SK-MEL-5 (cell line): ENCODE measurements at places on chromosomes 2 and 18.

- DNase-seq = no peak
Observed at GRCh38 chr2:217953531-217953932, 49.3 kb downstream of the TNS1 start.

GRCh38 chr2:171794918-171795317, 99.1 kb downstream of the SLC25A12 start:
- DNase-seq = no peak

DNA sequence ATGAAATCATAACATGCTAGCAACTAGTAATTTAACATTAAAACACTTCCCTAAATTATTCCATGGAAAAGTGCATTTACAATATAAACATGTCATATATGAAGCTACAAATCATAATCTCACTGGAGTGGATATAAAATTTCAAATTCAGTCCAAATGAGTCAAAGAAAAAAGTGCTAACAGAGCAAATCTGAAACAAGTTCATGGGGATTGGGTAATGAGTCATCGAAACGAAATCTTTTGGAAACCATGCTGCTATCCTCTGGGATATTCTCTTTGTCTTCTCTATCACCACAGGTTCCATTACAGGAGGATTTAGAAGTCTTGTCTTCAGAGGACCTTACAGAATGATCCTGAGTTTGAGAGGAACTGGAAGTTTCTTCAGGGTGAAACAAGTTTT, 34.1 kb downstream of the STK17B start:
- no peak for DNase-seq

DNA sequence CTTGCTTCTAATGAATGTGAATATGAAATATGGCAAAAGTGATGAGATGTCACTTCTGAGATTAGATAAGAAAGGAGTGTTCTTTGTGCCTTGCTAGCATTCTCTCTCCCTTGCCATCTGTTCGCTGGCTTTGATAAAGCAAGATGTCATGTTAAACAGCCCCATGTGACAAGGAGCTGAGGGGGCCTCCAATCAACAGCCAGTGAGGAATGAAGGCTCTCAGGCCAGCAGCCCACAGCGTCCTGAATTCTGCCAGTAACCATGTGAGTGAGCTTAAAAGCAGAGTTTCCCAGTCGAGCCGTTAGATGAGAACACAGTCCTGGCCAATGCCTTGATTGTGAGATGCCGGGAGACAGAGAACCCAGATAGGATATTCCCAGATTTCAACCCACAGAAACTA, 198.8 kb downstream of the IRS1 start:
- no peak for DNase-seq

DNA sequence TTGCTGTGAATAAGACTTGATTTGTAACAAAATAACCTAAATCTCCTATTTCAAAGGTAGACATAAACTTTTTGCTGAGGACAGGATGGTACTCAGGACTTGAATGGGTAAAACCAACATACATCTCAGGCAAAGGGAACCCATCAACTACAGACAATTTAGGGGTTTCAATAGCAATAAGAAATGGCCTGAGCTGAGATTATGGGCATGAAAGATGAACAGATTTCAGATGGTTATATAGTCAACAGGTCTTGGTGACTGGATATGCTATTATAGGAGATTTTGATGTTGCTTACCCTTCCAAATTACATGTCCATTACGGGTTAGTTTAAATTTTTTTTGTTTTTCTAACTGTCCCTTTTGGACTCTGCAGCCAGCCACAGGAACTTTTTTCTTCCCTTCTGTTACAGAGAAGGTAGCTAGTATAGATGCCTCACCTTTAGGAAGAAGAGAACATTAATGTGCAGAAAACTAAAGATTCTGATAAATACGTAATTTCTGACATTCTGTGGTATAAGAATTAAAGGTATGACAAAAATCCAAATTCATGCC, 4.6 kb downstream of the RPS27A start:
- DNase-seq = no peak

DNA sequence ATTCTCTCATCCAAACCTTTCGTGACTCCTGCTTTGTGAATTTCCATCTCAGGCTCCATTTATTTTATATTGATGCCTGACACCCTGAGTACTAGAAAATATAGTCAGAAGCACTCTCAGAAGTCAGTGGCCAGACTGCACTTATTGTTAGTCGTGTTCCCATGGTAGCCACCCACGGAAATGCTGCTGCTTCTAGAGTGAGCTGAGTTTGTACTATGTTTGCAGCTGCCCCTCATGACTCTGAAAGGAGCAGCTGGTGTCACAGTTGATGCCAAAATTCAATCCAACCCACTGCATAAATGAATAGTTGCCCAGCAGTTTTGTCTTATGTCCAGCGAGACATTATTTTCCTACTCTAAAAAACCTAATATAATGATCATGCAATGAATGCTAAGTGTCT, 265.2 kb upstream of the SPHKAP start:
- DNase-seq = no peak

DNA sequence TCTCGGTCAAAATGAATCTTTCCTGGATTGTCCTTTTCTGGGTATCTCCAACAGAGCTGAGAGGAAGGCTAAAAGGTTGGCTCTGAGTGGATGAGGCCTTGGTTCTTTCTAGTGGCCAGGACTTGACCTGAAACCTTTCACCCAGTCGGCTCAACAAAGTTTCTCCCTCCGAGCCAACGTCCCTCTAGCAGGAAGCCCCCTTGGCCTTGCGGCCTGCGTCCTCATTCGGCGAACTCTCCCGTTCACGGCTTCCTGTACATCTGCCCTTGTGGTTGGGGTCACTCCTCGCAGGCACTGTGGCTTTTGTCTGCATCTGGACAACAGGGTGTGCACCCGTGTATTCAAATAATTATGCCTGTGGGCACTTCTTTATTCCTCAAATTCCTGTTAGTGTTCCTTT, 9.4 kb upstream of the SIX3 start:
- DNase-seq = no peak

- no peak for DNase-seq
Observed at GRCh38 chr2:240985881-240986786, 12.3 kb upstream of the SNED1 start.

GRCh38 chr2:27771202-27771547, 344 bp upstream of the MRPL33 start:
- no peak for DNase-seq

DNA sequence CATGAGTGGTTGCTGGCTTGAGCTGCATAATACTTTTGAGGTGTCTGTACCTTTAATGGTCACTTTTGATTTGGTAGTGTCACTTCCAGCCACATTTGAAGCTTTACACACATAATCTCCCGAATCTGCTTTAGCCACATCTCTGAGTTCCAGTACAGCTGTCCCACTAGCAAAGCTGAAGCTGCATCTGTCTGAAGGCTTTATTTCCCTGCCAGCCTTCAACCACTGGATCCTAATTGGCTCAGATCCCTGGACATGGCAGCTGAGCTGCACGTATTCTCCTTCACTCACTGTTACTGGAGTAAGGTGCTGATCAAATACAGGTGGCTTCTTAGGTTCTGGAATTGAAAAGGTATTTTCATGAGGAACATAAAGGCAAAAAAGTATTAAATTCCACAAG, 99.7 kb downstream of the TTN start:
- DNase-seq = no peak

- no peak for DNase-seq
Observed at GRCh38 chr2:105104208-105104731, 66.4 kb downstream of the MRPS9 start.

DNA sequence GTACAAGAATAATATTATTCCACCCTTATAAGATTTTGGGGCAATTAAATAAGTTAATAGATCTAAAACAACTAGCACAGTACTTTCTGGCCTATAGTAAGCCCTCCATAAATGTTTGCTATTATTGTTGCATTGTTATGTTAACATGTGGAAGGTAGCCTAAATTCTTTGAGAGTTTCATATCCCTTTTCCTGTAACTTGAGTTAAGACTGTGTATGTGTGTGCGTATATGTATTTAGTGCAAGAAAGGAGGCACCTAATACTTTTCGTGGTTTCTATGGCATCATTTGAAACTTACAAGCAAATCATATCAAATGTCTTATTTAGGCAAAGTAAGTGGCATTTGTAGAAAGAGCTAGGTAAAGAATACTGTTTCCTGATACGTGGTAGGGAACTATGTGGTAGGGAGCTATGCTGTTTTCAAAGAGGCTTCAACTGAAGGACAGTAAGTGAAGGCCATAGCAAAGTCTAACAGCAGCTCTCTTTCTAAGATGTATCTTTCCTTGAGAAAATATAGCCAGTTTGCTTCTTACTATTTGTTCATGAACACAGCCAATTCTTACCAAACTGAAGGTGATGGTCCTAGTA, 36.8 kb upstream of the C2orf74 start:
- no peak for DNase-seq

DNA sequence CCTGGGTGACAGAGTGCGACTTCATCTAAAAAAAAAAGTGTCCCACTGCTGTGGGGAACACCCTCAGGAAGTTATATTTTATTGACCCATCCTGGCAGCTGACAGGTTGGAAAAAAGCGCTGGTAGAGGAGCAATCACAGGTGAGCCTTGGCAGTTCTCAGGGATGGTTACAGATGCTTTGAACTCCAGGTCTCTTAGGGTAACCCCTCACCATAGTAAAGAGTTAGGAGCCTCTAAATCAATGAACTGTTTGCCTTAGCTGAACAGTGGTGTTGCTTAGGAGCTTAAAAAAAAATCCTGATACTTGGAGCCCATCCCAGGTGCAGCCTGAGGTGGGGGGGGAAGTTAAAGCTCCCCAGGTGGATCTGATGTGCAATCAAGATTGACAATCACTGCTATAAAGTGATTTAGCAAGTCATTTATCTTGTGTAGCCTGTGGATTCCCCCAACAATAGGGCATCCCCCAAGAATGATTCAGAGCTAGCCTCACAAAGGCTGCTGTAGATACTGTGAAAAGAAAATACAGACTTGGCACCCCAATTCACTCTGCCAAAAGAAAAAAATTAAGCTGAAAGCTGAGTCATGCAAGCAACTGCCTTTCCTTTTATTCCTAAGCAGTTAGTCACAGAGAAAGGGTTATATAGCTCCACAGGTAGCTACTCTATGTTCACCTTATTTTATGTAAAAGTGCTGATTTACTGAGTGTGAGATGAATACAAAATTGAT, 14.8 kb downstream of the SLC16A14 start:
- no peak for DNase-seq

GRCh38 chr2:224520064-224520463, 65.1 kb downstream of the CUL3 start:
- no peak for DNase-seq

GRCh38 chr2:241844831-241845578, 13.7 kb downstream of the PDCD1 start:
- no peak for DNase-seq

DNA sequence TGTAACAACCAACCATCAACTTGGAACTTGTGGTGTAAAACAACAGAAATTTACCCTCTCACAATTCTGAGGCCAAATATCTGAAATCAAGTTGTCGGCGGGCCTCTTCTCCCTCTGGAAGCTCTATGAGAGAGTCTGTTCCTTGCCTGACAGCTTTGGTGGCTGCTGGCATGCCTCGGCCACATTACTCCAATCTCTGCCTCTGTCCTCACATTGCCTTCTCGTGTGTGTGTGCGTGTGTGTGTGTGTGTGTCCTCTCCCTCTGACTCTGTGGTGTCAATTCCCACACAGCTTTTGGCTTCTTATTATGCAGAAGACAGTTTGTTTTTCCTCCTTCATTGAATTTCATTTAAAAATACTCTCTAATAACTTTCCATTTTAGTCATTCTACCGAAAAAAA, 50.4 kb downstream of the ZDBF2 start:
- no peak for DNase-seq

DNA sequence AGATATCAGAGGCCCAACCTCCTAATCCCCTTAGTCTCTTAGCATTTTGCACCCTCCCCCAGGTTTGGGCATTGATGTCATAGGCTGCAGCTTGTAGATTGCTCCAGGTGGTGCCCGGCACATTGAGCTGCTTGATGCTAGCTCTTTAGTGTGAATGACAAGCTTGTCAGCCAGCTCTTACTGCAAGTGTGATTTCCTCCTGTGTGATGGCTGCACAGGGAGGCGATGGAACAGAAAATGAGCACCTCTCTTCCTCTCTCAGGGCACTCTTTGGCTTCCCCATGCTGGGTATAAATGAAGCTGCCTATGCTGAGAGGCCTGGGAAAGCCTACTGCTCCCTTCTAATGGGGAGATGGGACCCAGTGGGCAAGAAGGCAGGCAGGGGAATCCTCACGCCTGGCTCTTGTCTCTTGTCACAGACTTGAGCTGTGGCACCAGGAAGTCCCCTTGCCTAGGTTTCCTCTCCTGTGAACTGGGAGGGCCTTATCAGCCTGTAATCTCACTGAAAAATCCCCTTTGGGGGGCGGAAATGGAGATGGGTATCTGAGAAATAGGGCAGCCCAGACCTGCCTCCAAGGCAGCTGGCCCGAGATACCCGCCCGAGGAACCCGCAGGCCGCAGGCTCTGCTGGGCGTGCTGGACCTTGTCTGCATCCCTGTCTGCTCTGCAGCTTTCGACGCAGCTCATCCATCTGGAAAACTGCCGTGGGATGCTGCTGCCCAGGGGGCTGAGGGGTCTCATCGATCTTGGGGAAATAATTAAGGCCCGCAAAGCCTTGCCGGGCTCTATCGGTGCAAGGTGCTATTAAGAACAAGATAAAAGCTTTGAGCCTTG, 163.5 kb upstream of the CXCR4 start:
- DNase-seq = no peak

DNA sequence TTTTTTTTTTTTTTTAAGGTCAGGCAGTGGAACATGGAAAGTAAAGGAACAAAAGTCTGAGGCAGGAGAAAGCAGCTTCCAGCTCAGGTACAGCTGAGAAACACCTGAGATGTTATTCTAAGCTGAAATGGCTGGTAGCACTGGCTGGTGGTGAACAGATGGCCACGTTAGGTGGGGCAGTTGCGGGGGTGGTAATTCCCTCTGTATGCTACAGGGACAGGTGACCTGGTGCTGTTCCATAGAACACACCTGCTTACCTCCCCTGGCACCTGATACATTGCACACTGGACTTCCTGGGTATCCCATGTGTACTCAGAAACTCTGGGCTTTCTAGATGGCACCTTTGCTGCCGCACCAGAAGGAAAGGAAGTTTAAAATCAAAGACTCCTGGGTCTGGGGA, 333.3 kb downstream of the SLC8A1 start:
- DNase-seq = no peak

GRCh38 chr2:28993206-28993960, 12.3 kb downstream of the TOGARAM2 start:
- DNase-seq = no peak

DNA sequence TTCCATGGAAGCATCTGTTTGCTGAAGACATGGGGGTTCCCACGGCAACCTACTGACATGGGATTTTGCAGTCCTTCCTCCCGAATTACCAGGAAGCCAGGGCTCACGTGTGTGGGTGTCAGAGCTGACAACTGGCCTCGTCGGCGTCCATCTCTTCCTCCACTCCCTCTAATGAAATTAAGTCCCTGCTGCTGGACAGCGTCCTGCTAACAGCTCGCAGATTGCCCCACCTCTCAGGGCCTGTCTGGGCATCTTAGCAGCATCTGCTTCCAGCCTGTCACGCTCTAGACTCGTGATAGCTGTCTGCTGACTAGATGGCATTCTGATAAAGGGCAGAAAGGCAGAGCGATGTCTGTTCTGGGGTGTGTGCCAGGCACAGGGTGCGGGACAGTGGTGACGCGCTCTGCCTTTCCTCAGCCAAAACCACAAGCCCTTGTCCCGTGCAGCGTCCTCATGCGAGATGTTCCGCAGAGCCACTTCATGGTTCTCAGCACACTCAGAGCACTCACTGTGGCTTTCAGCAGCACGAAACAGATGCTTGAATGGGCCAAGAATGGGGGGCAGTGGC, 161.1 kb downstream of the ARL4C start:
- DNase-seq = peak; percentile 97

GRCh38 chr2:144137705-144138428, 382.1 kb downstream of the ZEB2 start:
- no peak for DNase-seq
